ENCODE measurements at places on chromosomes 5 and 9. TPM values are rescaled to one million over a fixed set of nuclear protein-coding genes. Genes with fewer than 3 reads are reported as not detected.

Gene CBY3
- not detected for total RNA-seq

Gene MGAT4B
- total RNA-seq: 63.5 TPM

Gene ATP6V0E1
- total RNA-seq: 106 TPM

Gene MUSK
- total RNA-seq: 1.5 TPM

Gene TPM2
- total RNA-seq: 12,985 TPM

Gene ANKRD20A1
- 0.83 TPM for total RNA-seq

Gene PLAC8L1
- total RNA-seq: not detected

Gene ORM2
- not detected for total RNA-seq

Gene RPL12
- 1,179 TPM for total RNA-seq

Gene NPR3
- 0.65 TPM for total RNA-seq

Data from esophagus muscularis mucosa (tissue), 4 donors.